ENCODE measurements at places on chromosomes 4 and X.

DNA sequence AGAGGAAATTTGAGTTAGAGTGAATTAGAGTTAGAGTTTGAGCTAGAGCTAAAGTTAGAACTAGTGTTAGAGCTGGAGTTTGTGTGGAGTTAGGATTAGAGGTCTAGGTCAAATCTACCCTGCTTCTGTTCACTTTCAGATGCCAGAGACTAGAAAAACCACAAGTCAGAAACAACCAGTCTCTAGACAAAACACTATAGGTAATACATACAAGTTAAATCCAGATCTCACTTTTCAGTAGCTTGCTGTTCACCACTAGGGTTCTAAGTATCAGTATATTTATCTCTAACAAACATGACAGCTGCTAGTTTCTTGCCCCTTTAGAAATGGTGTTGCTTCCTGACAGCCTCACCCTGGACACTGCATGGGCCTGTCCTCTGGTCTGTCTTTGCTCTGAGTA lies 300.7 kb downstream of the ARAP2 start:
- DNase-seq: no peak

- DNase-seq: no peak
Measured at GRCh38 chr4:7699031-7699430, 240.6 kb downstream of the AFAP1 start.

DNA sequence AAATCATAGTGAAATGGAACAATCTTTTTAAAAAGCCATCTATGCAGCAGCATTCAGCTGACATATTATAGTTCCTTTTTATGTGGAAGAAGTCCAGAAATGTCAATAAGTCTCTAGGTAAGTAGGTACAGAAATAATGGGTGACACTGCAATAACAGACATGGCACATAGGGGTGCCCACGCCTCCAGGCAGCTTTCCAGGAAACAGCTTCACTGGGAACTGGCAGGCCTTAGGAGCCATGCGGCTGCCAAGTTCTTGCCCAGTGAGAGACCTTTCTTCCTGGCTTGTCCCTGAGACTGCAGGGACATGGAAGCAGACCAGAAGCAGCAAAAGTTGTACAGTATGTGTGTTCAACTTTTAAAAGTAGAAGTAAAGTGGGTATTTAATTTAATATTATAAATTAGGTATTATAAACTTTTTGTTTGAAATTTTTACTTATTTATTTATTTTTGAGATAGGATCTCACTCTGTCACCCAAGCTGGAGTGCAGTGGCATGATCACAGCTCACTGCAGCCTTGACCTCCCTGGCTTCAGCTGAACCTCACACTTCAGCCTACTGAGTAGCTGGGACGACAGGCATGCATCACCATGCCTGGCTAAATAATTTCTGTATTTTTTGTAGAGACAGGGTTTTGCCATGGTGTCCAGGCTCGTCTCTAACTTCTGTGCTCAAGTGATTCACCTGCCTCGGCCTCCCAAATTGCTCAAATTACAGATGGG lies 12.1 kb upstream of the ETNPPL start:
- DNase-seq: no peak

- DNase-seq: no peak
Measured at GRCh38 chr4:56637791-56638190, 43.3 kb downstream of the HOPX start.

- DNase-seq: no peak
Measured at GRCh38 chrX:73266766-73267165, 52.1 kb upstream of the NAP1L2 start.

- no peak for DNase-seq
Measured at GRCh38 chrX:10513974-10514373, 106.4 kb downstream of the MID1 start.

DNA sequence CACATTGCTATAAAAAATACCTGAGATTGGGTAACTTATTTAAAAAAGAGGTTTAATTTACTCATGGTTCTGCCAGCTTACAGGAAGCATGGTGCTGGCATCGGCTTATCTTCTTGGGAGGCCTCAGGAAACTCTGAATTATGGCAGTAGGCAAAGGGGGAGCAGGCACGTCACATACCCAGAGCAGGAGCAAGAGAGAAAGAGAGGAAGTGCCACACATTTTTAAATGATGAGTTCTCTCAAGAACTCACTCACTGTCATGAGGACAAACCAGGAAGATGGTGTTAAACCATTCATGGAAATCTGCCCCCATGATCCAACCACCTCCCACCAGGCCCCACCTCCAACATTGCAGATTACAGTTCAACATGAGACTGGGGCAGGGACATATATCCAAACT lies 10.0 kb upstream of the AFF1 start:
- no peak for DNase-seq

DNA sequence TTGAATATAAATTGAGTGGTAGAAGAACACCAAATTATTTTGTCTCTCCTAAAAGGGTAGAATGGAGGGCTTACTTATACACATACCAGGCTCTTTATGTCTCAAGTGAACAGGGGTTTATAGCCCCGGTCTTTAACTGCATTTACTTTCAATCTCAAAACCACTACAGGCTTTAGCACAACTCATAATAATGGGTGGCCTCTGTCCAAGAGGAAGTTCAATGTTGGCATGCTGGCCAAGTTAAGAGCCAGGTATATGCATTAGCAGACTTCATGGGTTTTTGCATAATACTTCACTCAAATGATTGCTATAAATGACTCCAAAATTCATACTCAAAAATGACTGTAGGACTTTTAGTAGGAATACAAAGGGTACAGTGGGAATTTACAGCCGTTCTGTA lies 118.5 kb upstream of the OTUD4 start:
- DNase-seq: no peak

DNA sequence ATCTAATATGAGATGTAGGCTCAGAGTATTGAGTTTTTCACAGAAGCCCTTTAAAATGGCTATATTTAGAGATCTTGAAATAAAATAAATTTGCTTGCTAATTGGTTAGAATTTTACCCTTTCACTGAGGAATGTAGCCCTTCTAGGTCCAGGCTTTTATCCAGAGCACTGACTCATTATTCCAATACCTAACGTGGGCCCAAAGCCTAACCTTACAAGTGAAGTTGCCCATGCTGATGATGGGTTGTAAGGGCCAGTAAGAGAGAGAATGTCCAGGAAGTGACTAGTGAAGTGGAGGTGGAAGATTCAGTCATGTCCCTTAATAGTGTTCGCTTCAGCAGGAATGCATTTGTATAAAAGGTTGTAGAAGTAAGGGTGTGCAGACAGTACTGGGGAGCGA lies 155.9 kb downstream of the STIM2 start:
- DNase-seq: no peak
